Stimulated activated CD4-positive, alpha-beta T cell treated with anti-CD3 and anti-CD28 coated beads, TNF-alpha, amount 100 ng/mL, for 4 hours (primary cell): ENCODE measurements at places on chromosomes 12 and 14.

DNA sequence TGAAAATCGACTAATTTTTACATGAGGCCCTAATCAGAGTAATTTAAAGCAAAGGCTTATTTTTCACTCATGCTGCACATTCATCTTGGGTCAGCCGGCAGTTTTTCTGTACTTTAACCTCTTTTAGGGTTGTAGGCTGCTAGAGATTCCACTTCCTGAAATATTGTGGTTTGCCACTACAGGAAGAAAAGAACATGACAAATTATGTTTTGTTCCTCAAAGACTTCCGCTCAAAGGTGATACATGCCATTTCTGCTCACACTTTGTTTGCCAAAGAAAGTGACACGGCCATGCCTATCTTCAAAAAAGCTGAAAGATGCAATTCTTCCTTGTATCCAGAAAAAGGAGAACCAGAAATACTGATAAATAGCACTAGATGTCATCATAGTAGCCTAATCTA lies 183.4 kb upstream of the PPFIA2 start:
- DNase-seq, result no peak

- no peak for DNase-seq
Observed at GRCh38 chr12:68977909-68978610, 45.1 kb upstream of the CPM start.

DNA sequence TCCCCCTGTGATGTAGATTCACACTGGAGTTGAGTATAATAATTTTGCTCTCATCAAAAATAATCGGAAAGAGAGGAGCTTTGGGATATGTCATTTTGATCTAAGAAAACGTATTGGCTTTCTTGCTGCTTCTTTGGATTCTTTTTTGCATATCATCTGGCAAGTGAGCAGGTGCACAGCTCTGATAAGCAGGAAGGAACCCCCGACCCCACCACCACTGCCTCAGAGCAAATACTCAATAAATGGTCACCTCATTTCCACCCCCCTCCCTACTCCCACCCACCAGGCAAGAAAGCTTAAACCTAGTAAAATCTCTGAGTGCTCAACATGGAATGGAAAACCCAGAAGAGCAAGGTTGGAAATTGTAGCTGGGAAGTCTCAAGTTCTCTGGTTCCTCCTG lies 49.4 kb downstream of the IFNG-AS1 start:
- DNase-seq, result no peak

GRCh38 chr12:130644566-130644965 lies 71.5 kb downstream of the RIMBP2 start:
- DNase-seq, result no peak

GRCh38 chr12:1919763-1920162 lies 1.3 kb upstream of the CACNA2D4 start:
- DNase-seq, result no peak

DNA sequence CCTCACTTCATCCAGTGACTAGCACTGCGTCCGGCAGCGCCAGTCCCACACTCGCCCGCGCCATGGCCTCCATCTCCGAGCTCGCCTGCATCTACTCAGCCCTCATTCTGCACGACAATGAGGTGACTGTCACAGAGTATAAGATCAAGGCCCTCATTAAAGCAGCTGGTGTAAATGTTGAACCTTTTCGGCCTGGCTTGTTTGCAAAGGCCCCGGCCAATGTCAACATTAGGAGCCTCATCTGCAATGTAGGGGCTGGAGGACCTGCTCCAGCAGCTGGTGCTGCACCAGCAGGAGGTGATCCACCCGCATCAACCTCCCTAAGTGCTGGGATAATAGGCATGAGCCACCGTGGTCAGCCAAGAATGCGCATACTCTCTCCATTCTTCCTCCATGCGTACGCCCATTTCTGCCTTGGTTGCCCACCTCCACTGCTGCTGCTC lies 59.9 kb downstream of the IRF2BPL start:
- no peak for DNase-seq

DNA sequence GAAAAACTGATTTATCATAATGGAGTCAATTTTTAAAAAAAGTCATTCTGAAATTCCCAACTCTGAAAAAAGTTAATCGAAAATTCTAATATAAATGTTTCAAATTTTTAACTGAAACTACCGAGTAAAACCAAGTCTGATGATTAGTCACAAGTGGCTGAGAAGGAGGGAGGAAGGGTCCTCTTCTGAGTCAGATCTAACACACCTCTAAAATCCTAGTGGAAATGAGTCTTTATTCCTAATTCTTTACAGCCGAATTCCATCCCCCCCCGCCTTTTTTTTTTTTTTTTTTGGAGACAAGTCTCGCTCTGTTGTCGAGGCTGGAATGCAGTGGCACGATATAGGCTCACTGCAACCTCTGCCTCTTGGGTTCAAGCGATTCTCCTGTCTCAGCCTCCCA lies 37.9 kb downstream of the RAD9B start:
- no peak for DNase-seq
